ENCODE measurements at places on chromosomes 1 and 21.

DNA sequence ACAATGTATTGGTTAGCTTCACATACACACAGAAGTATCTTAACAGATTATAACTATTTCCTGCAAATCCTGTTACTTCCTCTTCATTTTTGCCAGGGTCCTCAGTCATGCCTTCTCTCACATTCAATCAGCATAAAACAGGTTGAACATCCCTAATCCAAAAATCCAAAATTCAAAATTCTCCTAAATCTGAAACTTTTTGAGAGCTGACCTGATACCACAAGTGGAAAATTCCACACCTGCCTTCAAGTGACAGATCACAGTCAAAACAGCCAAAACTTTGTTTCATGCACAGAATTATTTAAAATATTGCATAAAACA lies 62.9 kb upstream of the FBXO28 start:
- DNase-seq, result no peak

DNA sequence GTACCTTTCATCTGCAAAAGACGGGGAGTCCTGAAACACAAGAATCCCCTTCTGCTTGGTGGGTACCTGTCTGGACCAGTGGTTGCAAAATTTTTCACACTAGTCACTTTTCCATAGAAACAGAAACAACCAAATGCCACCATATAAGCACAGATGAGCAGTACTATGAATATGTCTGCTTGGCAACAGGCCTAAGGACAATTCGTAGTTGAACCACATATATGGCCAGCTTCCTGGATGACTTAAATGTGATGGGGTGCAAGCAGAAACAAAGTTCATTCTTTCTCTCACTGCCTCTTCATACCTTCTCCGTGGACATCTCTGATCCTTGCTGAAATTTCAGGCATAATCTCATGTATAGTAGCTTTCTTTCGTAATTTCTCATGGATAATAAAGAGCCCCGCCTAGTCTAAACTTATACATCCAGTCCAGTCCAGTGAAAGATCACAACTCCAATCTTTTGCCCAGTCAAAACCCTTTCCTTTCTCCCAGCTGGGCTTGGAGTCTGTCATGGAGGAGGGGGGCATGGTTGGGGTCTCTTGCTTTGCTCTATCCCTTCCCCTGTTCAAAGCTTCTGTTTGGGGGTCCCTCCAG lies 7.0 kb downstream of the FCAMR start:
- DNase-seq, result no peak

GRCh38 chr1:168408884-168409283 lies 128.2 kb downstream of the TBX19 start:
- peak; percentile 26 for DNase-seq

DNA sequence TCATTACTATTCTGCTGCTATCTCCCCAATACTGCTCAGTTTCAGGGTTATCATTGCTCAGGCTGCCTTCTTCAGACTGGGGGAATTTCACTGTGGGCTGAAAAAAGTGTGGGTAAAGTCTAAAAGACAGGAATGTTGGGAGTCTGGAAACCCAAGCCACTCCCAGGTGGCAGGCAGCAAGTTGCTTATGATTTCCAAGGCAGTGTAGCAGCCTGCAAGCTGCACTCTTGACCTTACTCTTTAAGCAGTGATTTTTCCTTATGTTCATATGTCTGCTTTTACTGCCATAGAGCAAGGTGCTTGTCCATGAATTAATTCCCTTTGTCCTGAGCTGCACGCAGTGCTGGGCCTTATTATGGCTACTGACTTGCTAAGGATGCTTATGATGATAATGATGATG lies 53.1 kb downstream of the PHC2 start:
- no peak for DNase-seq

DNA sequence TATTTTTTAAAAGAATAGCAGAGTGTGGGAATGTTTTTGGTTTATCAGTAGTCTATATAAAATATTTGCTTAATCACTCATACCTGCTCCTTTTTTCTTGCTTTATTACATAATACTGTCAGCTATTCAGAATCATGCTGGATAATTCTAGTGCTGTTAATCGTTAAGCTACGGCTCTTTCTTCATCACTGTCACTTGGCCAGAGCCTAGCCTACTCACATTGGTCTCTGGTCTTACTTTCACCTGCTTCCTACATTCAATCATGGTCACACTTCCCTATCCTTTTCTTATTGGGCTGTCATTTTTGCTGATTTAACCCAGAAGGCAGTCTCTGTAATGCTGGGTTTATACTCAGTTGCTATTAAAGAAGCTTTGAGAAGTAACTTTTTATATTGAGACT lies 2.5 kb downstream of the KLHL20 start:
- DNase-seq, result no peak

- no peak for DNase-seq
These were observed 8.0 kb upstream of the DCAF6 start for GRCh38 chr1:167928457-167928852.

GRCh38 chr1:32765570-32766327 lies 51.4 kb downstream of the YARS1 start:
- DNase-seq, result no peak

GRCh38 chr1:170218257-170218650 lies 72.5 kb downstream of the NTMT2 start:
- DNase-seq, result no peak

GRCh38 chr1:203278082-203278884 lies 27.0 kb upstream of the BTG2 start:
- DNase-seq, result no peak

- DNase-seq, result no peak
These were observed 14.7 kb downstream of the TMCO1 start for GRCh38 chr1:165753934-165754333.
